Fibroblast of the aortic adventitia (primary cell): ENCODE measurements at places on chromosomes 11 and 22. TPM values are rescaled to one million over a fixed set of nuclear protein-coding genes. Genes with fewer than 3 reads are reported as not detected.

GRCh38 chr22:23402275-23403151 lies 177.6 kb downstream of the IGLL1 start:
- no peak for DNase-seq

- DNase-seq = no peak
Observed at GRCh38 chr22:25680956-25681355, 61.0 kb upstream of the MYO18B start.

GRCh38 chr11:108588287-108588686 lies 5.3 kb downstream of the EXPH5 start:
- no peak for DNase-seq

DNA sequence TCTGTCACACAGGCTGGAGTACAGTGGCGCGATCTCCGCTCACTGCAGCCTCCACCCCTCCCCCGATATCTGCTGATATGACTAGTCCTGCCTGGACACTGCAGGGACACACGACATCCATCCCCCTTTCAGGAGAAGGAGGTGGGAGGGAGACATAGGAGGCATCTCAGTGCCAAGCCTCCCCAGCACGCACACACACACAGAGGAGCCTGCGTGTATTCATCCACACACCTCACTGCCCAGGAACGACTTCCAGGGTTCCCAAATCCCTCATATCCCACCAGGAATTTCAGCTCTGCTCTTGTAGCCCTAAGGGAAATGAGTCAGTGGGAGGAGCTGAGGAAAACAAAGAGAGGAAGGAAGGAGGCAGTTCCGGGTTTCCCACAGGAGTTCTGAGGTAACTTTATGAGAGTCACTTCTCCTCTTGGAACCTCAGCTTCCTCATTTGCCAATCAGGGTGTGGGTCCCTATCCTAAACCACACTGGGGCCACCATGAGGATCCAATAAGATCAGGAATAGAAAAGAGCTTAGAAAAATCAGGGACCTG lies 37.2 kb upstream of the ACER3 start:
- DNase-seq = peak; percentile 89

- DNase-seq = no peak
Observed at GRCh38 chr11:80349997-80350396, 909.2 kb upstream of the TENM4 start.

DNA sequence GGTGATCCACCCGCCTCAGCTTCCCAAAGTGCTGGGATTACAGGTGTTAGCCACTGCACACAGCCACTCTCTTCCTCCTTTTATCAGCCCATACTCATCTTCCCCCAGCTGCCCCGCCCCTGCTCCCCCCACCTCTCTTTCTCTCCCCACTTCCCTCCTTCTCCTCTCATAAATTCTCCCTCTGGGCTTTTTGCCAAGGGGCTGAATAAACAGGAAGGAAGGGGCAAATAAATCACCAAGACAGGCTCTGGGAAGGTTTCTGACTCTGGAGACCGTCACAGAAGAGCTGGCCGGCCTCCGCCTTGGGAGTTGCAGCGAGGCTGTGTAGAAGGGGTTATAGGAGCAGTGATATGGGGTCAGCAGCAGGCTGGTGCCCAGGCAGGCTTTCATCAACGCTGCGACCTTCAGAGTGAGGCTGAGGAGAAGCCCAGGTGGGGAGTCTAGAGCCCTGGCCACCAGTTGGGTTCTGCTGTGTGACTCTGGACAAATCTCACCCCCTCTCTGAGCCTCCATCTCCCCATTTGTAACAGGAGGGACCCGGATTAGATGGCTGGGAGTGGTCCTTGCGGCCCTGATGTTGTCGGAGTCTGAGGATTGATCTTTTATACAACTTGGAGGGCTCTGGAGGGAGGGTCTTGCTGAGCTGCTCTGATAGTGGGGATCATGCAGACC lies 62.6 kb upstream of the RASD2 start:
- peak; percentile 81 for DNase-seq

GRCh38 chr11:69195824-69196782 lies 40.4 kb downstream of the SMIM38 start:
- no peak for DNase-seq

- peak; percentile 40 for DNase-seq
Observed at GRCh38 chr22:31291481-31292235, 630 bp downstream of the PIK3IP1 start.

- no peak for DNase-seq
Observed at GRCh38 chr22:20254975-20255946, 12.9 kb downstream of the RTN4R start.

DNA sequence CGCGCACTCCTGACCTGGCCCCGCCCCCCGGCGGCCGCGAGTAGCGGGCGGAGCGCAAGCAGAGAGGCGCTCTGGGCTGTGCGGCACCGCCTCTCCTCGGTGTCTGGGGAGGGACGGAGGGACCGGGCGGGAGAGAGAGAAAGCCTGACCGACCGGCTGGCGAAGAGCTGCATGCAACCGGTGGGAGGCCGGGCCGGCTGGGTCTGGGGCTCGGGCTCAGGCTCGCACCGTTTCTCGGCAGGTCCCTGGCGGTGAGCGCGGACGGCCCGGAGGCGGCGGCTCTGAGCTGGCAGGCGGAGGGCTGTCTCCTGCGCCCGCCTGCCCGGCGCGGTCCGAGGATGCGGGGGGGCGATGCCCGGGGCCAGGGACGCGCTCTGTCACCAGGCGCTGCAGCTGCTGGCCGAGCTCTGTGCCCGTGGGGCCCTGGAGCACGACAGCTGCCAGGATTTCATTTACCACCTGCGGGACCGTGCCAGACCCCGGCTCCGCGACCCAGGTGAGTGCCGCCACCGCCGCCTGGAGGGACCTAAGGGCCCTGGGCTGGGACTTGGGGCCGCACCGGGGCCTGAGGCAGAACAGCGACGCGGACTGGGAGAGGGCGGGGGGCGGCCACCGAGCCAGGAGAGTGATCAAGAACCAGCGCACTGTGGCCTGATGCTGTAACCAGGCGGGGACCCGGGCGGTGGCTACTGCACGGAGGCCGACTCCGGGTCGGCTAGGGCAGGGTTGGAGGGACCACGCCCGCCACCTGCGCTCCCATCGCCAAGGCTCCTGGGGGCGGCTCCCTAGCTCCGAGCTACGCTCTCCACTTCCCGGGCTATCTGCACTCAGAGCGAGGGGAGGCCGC lies at the start of gene SYT9:
Gene SYT9 (plus strand): TSS at position 69 of the 847 bp plus-strand sequence. CDS start 283 bp downstream, at position 352.
- peak; percentile 15 for DNase-seq

GRCh38 chr11:27485930-27486773 lies 13.6 kb upstream of the LGR4 start:
- DNase-seq = peak; percentile 83

DNA sequence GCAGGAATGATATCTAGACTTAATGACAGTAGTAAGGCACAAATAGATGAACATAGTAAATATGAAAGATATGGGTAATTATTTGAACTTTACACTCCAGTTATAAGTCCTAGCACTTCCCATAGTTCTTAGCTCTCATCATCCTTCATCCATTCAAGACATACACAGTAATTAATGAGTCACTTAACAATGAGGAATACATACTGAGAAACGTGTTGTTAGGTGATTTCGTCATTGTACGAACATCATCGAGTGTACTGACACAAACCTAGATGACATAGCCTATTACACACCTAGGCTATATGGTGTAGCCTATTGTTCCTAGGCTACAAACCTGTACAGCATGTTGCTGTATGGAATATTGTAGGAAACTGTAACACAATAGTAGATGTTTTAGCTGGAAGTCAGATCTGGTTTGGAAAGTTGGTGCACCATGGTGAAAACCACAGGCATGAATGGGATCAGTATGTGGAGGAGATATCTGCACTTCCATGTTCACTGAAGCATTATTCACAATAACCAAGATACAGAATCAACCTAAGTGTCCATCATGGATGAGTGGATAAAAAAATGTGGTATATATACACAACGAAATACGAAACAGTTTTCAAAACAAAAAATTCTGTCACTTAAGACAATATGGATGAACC lies 229.9 kb upstream of the PITPNB start:
- DNase-seq = no peak

DNA sequence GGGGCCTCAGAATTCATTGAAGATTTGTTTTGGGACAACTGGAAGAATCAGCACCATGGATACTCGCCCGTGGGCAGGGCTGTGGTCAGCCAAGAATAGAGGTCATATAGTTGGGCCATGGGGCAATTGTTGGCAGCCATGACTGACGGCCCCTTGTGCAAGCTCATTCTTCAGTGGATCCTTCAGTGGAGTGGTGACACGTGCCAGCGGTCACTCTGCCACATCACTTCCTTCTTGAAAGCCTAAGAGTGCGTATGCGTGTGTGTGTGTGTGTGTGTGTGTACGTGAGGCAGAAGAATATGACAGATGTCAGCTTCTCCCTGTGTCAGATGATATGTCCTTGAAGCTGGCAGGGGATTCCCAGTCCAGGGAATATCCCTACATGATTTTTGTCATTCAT lies 1.8 kb upstream of the IL18BP start:
- DNase-seq = no peak

GRCh38 chr11:132772703-132773545 lies 759.4 kb downstream of the OPCML start:
- no peak for DNase-seq

- peak; percentile 26 for DNase-seq
Observed at GRCh38 chr11:91947215-91947820, 277.3 kb upstream of the FAT3 start.

DNA sequence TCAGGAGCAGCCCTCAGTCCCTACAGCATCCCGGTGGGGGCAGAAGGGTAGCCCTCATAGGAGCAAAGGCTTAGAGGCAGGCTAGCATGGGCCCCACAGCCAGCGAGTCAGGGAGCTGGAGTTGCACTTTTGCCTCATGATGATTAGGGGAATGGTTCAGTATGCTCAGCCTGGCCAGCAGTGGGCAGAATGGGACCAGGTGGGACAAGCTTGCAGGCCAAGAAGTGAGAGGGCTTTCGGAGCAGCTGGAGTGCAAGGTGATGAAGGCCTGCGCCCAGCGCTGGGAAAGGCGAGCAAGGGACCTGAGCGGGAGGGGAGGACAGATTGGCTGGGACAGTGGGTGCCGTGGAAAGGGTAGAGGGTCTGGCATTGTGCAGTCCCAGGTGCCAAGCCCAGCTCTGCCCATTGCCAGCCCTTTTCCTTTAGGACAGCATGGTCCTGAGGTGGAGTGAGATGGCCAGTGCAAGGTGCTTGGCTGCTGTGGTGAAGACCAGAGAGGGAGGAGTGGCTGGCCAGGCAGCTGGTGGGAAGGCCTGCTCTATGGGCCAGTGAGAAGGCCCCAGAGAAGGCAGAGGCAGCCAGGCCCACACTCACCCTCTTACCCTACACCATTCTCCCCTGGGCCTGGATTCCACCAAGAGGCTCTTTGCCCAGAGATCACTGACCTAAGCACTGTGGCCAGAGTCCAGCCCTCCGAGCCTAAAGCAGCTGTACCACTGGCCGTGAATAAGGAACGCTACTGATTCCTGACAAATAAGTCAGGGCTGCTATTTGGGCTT lies 47.9 kb upstream of the SUSD2 start:
- no peak for DNase-seq

DNA sequence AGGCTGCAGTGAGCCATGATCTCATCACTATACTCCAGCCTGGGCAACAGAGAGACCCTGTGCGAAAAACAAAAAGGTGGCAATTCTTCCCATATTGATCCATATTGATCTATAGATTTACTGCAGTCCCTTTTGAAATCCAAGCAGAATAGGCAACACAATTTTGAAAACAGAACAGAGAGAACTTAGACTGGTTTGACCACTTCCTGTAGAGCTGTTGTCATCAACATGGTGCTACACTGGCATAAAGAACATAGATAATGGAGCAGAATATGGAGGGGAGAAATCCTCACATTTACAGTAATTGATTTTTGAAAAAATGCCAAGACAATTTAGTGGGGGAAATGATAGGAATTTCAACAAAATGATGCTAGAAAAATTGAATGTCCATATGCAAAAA lies 34.1 kb downstream of the GRK3 start:
- DNase-seq = no peak

DNA sequence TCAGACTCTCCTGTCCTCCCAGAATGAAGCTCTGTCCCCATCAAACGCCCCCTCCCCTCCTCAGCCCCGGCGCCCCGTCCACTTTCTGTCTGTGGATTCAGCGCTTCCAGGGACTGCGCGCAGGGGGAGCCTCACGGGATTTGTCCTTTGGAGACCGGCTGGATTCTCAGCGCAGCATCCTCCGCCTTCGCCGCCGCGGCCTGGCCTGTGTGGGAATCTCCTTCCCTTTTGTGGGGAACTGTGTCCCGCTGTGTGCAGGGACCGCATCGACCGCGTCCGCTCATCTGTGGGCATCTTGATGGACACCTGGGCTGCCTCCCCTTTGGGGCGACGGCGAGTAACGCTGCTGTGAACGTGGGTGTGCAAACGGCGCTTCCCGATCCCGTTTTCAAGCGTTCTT lies 1.1 kb upstream of the SCT start:
- no peak for DNase-seq

GRCh38 chr11:69650081-69650831 lies 9.3 kb downstream of the CCND1 start:
- no peak for DNase-seq

GRCh38 chr11:58775066-58775708 lies 43.4 kb upstream of the GLYAT start:
- no peak for DNase-seq

GRCh38 chr11:74022546-74022945 lies 13.7 kb upstream of the UCP3 start:
- no peak for DNase-seq

GRCh38 chr11:113341388-113342165 lies 27.2 kb downstream of the TTC12 start:
- no peak for DNase-seq

DNA sequence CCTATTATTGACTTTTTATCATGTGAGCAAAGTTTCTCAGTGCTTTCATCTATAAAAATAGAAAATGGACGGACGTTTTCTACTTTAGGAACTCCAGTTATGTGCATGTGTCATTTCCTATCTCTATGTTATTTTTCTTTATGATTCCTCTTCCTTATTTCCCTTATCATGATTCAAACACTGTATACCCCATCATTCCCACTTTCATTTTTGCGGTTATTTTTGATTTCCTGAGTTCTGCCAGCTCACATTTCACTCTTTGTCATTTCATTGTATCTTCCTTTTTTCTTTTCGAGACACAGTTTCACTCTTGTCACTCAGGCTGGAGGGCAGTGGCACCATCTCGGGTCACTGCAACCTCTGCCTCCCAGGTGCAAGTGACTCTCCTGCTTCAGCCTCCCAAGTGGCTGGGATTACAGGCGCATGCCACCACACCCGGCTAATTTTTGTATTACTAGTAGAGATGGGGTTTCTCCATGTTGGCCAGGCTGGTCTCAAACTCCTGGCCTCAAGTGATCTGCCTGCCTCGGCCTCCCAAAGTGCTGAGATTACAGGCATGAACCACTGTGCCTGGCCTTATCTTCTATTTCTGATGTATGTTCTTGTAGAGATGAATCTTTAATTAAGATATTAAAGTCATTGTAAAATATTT lies 21.5 kb downstream of the C11orf58 start:
- DNase-seq = no peak

GRCh38 chr11:26442131-26442530 lies 110.2 kb downstream of the ANO3 start:
- DNase-seq = peak; percentile 88

Gene LRRC56
- 0.45 and 1.2 TPM in 2 replicates for total RNA-seq

Gene SLC35E4
- 5.1 and 19.7 TPM in 2 replicates for total RNA-seq

Gene ST3GAL4
- total RNA-seq = 9.6 and 25.4 TPM in 2 replicates

Gene EXPH5
- 0.72 and 1.1 TPM in 2 replicates for total RNA-seq

Gene DAGLA
- total RNA-seq = 1.1 and 4.2 TPM in 2 replicates

Gene SHISAL1
- total RNA-seq = 0.98 and 11.4 TPM in 2 replicates

Gene MAJIN
- total RNA-seq = not detected in 2 replicates

Gene AGBL2
- total RNA-seq = 0.90 and 1.4 TPM in 2 replicates

Gene C11orf87
- total RNA-seq = 0.09 TPM in 1 of 2 replicates, not detected in the other

Gene C2CD3
- 8.2 and 21.7 TPM in 2 replicates for total RNA-seq

Gene CCDC157
- total RNA-seq = 1.2 and 2.6 TPM in 2 replicates
